ENCODE measurements at places on chromosomes 16 and 17.

GRCh38 chr17:47959825-47960655 is 2.4 kb upstream of the PRR15L start:
- no peak for DNase-seq

GRCh38 chr16:11258553-11259492 is 2.8 kb upstream of the SOCS1 start:
- no peak for DNase-seq

- no peak for DNase-seq
Measured at GRCh38 chr16:1537763-1538289, 4.4 kb downstream of the TMEM204 start.

GRCh38 chr16:50765861-50766260 is 24.0 kb downstream of the CYLD start:
- no peak for DNase-seq

- DNase-seq: no peak
Measured at GRCh38 chr17:75698659-75699058, 22.6 kb upstream of the ITGB4 start.

DNA sequence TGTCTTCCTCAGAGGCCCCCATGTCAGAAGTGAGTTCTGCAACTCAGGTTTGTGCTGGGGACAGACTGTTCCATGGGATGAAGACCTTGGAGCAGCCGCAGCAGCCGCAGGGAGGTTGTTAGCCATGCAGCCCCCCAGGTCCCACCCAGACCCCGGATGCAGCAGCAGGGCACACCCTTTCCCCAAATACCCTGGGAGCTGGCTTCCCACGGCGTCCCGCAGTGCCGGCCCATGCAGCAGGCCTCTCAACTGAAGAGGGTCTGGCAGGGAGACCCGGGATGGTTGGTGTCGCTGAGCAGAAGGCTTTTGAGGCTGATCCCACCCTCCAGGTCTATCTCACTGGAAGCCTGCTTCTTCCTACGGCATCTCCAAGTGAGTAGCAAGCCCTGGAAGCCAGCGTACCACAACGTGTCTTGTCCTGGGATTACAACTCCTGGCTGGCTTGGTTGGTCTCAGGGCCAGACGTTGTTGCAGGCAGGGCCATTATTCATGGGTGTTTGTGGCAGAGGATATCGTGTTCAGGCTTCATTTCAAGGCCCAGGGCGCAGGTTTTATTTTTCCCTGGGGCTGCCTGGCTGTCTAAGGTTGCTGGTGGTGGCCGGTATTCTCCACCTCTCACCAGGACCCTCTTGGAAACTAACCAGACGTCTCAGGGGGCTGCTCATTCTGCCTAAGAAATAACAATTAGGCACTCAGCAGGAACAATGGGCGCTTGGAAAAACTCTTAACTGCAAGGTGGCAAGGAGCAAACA is 223.2 kb downstream of the C16orf95 start:
- DNase-seq: no peak

DNA sequence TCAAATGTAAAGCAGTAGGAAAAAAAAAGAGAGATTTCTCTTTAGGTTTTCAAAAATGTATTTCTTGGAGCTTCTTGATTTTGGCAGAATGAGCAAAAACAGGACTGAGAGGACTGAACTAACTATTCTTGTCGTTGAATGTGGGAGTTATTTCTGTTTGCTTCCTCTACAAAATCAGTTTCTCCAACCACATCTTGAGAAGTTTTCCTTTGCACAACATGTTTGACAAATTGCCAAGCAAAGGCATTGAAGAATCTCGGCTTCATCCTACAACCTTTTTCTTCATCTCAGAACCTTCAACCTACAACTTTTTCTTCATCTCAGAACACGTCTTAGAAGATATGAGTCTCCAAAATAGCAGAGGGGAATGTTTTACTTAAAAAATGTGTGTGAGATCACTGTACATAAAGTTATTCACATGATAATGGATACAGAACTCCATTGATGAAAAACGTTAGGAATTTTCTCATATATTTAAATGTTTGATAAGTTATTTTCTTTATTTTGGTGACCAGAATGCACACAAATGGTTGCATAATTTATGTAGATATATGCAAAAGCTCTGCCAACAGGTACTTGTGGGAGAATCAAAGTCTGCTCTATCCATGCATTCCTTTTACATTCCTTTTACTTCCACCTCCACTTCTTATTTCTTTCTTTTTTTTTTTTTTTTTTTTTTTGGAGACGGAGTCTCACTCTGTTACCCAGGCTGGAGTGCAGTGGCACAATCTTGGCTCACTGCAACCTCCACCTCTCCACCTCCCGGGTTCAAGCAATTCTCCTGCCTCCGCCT is 370.0 kb downstream of the KCNJ2 start:
- DNase-seq: no peak

- no peak for DNase-seq
Measured at GRCh38 chr16:3170440-3171180, 17.4 kb upstream of the OR1F1 start.

DNA sequence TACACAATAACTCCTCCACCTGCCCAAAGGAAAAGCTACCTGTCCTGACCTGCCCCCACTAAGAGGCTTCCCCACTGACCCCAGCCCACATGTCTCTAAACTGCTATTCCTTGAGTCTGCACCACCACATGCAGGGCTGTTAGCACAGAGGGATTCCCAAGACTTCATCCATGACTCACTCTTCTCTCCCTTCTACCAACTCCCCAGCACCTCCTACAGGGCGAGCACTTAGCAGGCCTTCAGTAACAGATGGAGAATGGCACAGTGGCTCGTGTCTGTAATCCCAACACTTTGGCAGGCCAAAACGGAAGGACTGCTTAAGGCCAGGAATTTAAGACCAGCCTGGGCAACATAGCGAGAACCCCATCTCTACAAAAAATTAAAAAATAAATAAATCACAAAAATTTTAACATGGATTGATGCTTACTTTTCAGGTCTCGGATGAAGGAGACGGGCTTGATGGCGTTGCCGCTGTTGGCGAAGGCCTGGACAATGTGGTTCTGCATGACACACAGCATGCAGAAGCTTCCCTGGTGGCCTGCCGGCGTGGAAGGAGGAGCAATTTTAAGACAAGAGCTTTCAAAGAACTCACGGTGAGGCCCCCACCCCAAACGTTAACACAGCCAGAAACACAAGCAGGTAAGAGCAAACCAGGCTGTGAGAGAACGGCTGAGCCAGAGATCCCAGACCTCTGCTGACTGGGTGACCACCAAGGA is 12.0 kb downstream of the USP36 start:
- DNase-seq: no peak

- no peak for DNase-seq
Measured at GRCh38 chr16:69839798-69840409, 77.8 kb downstream of the WWP2 start.

DNA sequence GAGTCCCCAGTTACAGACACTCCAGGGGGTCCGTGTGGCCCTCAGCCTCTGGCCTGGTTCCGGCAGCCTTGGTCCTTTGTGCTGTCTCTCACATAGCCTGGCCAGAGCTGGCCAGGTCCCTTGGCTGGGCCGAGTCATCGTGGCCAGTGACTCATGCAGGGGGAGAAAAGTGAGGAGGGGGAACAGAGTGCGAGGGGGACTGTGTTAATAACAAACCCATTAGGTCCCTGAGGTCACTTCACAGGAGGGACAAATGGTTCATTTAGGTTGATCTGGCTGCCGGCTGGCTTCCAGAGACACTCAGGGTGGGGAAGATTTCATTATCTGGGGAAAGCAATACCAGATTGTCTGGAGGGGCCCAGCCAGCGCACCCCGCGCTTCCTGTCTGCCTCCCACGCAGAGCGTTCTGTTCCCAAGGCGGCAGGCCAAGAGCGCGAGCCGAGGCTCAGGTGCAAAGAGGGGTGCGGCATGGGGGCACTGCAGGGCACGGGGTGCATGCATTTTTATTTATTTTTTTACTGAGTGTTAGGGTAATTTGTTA is 223.1 kb downstream of the SEC14L1 start:
- DNase-seq: no peak

GRCh38 chr17:38730526-38731379 is 612 bp downstream of the CISD3 start:
- no peak for DNase-seq

GRCh38 chr16:11949527-11949926 is 7.7 kb upstream of the NPIPB2 start:
- DNase-seq: no peak

- no peak for DNase-seq
Measured at GRCh38 chr16:939941-940340, 30.8 kb downstream of the LMF1 start.

GRCh38 chr17:15268461-15268860 is 3.3 kb upstream of the PMP22 start:
- DNase-seq: no peak

GRCh38 chr17:80960037-80960796 is 31.4 kb upstream of the CHMP6 start:
- no peak for DNase-seq

- DNase-seq: no peak
Measured at GRCh38 chr17:53168413-53168812, 654.3 kb upstream of the KIF2B start.

DNA sequence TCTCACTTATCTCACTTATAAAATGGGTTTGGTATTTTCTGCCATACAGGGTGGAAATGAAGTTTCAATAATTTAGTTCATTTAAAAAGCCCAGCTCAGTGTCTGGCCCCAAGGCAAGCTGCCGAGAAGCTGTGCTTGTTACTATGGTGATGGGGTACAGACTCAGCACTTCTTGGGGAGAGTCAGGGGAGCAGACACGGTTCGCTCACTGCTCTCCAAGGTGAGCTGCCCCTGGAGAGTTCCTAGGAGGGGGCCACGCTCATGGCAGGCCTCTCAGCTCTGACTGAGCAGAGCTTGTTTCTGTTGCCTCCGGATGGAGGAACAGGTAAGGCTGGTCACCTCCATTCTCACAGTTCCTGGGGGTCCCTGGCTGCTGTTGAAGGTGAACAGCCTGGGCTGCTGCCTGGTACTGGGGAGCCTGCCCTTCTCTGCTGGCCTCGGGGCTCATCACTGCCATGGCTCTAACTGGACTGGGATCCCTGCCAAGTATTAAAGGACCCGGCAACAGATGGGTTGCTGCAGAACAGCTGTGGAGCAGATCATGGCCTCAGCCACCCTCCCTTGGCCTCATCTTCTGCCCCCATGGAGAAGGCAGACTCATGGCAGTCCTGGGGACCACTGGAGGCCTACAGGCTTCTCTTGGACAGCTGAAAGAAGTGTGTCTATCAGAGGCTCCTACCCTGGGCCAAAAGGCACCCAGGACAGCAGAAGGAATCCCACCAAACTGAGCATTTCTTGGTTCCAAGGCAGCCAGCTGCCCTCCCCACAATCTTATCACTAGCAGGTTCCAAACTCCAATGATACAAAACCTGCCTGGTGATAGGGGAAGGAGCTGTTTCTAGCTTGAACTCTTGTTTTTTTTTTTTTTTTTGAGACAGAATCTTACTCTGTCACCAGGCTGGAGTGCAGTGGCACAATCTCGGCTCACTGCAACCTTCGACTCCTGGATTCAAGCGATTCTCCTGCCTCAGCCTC is 25.9 kb upstream of the SPATA32 start:
- DNase-seq: no peak

DNA sequence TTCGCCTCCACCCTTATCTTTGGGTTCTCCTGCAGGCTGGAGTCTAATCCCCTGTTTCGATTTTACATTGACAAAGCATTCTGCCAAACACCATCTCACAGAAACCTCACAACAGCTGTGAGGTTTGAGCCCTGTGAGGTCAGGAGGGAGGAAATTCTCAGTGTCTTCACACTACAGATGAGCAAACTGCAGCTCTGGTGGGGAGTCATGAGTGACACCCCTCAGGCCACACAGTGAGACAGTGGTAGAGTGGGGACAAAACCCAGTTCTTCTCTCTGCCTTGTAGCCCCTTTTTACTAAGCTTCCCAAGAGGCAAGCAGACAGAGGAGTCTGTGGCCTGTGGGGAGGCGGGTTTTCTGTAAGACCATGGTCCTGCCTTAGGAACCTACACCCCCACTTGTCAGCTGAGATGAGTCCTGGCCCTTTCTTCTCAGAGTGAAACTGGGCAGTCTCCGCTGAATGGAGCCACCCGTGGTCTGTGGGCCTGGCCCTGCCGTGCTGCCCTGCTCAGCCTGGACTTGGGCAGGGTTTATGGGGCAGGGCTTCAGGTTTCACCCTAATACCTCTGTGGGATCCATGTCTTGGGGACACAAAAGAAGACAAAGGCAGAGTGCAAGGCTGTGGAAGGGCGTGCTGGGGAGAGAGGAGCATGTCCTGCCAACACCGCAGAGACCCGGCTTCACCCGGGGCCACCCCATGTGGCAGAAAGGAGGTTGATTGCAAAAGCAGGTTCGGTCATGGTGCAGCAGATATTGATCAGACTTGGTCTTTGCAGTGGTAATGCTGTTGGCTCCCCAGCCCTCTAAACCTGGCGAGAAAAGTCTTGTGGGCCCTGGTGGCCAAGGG is 59.0 kb downstream of the ABR start:
- no peak for DNase-seq

DNA sequence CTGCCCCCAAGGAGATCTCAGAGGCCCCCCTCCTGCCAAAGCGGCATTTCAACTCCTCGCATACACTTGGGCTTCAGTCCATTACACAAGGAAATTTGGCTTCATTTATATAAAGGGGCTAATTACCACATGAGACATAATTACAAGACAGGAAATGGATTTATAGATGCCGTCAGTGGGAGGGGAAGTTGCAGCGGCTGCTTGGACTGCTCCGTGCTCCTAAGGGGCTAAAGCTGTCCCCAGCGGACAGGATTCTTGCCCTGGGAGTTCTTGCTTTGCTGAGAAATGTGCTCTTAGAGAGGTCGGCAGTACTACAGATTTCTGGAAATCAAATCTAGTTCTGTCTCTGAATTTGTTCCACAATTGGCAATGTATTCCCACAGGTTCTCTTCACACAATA is 57.2 kb upstream of the NLK start:
- no peak for DNase-seq

- no peak for DNase-seq
Measured at GRCh38 chr16:87685405-87685755, 80.4 kb downstream of the KLHDC4 start.

- DNase-seq: no peak
Measured at GRCh38 chr17:21044971-21045370, 2.2 kb upstream of the USP22 start.

Measured in stimulated activated CD4-positive, alpha-beta T cell treated with anti-CD3 and anti-CD28 coated beads, Interleukin-4, amount 100 ng/mL, for 48 hours (primary cell).